ENCODE measurements at places on chromosomes 2 and 18.
A peak's percentile ranks its signal among the peaks of the same experiment; 100 is the strongest.

- no peak for DNase-seq
Observed at GRCh38 chr2:196431957-196432356, 207.6 kb upstream of the CCDC150 start.

DNA sequence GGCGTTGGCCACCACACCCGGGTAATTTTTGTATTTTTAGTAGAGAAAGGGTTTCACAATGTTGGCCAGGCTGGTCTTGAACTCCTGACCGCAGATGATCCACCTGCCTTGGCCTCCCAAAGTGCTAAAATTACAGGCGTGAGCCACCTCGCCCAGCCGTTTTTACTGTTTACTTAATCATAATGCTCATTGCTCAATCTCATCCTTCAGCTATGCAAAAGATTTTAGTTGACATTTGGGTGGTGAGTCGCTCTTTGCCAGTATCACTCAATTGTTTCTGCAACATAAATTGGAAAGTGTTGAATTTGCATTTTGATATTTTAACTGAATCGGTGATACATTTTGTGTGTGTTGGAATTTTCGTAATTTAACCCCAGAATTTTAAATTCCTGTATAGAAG lies 7.8 kb upstream of the ZNF532 start:
- DNase-seq = no peak

DNA sequence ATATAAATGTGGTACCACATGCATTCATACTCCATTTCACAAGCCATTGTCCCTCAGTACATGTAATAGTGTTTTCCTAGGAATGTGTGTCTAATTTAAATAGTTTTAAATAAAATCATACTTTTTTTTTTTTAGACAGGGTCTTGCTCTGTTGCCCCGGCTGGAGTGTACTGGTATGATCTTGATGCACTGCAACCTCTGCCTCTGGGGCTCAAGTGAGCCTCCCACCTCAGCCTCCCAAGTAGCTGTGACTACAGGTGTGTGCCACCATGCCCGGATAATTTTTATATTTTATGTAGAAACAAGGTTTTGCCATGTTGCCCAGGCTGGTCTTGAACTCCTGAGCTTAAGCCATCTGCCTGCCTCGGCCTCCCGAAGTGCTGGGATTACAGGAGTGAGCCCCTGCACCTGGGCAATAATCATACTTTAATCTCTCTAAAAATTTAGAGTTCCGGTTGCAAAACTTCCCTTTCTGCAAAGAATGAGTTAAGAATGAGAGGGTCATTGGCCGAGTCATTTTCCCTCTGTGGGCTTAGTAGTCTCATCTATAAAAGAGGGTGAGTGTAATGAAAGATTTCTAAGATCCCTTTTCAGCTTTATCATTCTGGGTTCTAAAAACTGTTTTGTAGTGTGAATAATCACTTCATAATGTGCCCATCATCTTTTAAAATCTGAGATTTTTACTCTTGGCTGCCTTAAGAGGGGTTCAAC lies 116.0 kb upstream of the PELI1 start:
- DNase-seq = no peak

DNA sequence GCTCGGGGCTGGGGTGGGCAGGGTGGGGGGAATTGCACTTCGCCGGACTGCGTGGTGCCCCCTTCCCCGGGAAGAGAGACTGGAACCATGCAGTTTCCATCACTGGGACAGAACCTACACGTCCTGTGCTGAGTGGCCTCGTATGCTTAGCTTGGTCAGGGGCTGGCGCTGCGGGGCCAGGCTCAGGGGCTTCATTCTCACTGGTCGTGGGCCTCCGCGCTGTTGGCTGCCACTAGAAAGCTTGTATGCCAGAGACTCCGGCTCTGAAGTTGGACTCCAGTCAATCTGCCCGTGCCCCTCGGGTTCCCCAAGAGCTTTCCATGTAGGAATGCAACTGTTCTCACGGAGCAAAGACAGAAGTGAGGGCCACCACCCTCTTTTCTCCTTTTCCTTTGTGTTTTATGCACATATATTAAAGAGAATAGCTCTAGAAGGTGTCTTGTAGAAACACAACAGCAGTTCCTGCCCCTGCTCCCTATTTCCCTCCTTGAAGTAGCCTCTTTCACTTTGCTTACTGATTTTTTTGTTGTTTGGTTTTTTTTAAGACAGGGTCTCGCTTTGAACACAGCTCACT lies 64.0 kb upstream of the YWHAQ start:
- no peak for DNase-seq

- no peak for DNase-seq
Observed at GRCh38 chr2:161954103-161954502, 119.9 kb downstream of the DPP4 start.

DNA sequence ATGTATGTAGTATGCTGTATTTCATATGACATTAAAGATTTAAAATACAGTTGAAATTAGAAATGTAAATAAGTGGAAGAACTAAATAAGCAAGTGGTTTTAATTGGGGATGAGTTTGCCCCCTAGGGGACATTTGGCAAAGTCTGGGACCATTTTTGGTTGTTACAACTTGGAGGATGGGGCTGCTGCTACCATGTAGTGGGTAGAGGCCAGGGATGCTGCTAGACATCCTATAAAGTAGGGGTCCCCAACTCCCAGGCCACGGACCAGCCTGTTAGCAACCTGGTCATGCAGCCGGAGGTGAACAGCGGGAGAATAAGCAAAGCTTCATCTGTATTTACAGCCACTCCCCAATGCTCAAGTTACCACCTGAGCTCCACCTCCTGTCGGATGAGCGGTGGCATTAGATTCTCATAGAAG lies 27.9 kb upstream of the ASNSD1 start:
- no peak for DNase-seq

GRCh38 chr2:46339676-46340459 lies 42.7 kb downstream of the EPAS1 start:
- DNase-seq = peak; percentile 68

DNA sequence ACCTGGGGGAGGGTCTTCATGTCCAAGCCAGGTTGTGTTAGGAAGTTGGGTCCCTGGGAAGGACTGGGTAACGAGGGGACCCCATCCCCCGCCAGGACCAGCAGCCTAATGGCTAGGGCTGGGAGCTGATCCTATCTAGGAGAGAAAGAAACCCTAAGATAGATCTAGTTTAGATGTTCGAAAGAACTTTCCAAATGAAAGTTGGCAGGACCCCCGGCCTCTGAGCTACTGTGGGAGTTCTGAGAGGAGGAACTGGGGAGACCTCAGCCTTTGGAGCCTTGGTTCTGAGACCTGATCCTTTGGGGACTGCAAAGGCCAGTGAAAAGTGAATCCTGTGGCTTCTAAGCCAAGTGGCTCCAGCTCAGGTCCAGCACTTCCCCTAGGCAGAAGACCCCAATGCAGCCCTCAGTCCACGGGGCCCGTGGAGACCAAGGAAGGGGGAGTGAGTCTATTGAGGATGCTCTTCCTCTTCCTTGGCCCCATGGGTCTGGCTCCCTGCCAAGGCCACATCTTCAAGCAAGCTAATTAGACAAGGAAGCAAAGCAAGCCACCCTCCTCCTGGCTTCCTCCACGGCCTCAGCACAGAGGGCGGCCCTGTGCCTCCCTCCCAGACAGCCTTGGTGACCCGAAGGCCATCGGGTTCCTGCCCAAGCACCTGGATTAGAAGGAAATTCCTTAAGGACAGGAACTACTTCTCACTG lies 23.5 kb downstream of the CCT7 start:
- DNase-seq = no peak

GRCh38 chr18:47737198-47737830 lies 193.1 kb downstream of the SMAD2 start:
- DNase-seq = no peak

GRCh38 chr2:113156278-113157117 lies 17.3 kb upstream of the PSD4 start:
- DNase-seq = no peak

- DNase-seq = no peak
Observed at GRCh38 chr2:21422050-21422449, 298.3 kb downstream of the TDRD15 start.
